Osteoblast (primary cell): ENCODE measurements at places on chromosomes 7 and 10.

DNA sequence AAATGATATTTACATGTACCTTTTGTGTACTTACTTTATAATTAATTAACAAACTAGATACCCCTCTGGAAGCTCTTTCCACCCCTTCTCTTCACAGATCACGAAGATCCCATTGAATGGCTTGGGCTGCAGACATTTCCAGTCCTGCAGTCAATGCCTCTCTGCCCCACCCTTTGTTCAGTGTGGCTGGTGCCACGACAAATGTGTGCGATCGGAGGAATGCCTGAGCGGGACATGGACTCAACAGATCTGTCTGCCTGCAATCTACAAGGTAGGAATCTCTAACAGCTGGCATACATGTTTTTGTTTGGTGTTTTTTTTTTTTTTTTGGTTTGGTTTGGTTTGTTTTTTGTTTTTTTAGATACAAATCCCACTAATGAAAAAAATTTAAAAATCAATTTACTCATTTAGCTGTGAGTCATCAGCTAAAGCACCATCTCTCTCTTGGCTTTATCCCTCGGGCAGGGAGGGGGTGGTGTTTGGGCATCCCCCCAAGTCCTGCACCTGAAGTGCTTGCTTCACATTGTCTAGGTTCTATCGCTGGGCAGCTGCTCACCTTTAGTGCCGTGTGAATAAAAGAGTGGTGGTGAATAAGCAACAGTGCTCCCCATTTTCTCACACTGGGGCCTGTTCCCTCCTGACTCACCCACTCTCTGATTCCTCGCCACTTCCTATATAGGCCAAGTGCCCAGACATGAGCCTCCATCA is 68.9 kb downstream of the MET start:
- DNase-seq: no peak

- no peak for DNase-seq
Observed at GRCh38 chr10:79488870-79489269, 23.5 kb upstream of the EIF5AL1 start.

DNA sequence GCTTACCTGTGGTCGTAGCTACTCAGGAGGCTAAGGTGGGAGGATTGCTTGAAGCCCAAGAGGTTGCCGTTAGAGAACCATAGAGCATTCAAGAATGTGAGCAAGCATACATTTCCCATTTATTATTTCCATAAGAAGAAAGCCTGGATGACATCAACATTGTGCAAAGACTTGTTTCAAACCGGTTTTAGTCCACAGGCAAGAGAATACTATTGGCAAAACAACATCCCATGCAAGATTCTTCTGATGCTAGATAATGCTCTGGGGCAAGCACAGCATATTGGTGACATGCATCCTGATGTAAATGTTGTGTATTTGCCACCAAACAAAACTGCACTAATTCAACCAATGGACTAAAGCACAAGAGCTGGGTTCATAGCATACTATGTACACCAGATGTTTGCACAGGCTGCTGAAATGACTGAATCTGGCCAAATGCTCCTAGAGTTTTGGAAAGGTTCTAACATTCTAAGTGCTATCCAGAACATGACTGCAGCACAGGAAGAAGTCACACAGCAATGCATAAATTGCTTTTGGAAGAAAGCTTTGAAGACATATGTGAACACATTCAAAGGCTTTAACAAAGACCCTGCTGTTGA is 42.6 kb downstream of the OTUD1 start:
- DNase-seq: no peak

DNA sequence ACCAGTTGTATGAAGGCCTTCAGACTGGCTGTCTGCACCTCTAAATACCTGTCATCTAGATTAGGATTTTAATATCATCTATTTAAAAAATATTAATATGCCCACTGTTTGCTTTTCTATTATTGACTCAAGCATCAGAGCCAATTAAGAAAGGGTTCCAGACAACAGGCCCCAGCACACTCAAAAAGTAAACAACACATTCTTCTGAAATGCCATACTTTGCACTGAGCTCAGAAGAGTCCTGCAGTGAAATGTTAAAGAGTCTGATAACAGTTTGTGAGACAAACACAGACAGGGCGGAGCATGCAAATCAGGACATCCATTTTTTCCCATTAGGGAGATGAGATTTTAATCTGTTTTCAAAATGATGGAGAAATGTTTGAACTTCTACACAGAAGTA is 45.9 kb upstream of the KLF6 start:
- DNase-seq: no peak

- DNase-seq: no peak
Observed at GRCh38 chr10:6757158-6757557, 177.1 kb upstream of the PRKCQ start.

GRCh38 chr10:27503498-27504006 is 552 bp upstream of the RAB18 start:
- DNase-seq: no peak

DNA sequence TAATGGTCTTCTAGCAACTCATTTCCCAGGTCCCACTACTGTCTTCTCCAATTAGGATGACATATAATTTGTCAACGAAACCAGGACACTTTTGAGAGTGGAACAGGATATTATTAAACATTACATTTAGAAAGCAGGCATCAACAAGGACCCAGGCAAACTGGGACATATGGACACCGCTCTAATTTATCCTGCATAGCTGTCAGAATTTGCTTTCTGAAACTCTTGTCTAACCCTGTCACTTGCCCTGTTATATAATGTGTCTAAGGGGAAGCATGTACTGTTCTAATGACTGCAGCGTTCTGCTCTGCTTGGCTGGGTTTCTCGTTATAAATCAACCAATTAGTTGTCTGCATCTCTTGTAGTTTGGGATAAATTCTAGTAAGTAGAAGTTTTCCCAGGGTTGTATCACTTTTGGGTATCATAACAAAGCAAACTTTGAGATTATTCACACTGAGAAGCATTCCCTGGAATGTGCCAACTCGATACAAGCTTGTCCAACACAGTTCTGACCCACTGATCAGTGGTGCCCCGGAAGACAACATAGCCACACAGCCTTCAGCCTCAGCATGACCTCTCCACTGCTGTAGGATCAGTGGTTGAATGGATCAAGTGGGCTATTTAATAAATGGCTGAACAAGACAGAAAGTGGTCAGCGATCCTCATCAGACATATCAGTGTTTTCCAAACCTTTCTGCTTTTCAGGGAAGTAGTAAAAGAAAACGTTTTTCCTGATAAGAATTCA is 228.1 kb downstream of the KIF20B start:
- DNase-seq: no peak

- DNase-seq: no peak
Observed at GRCh38 chr10:93378039-93378438, 104.1 kb downstream of the MYOF start.

- no peak for DNase-seq
Observed at GRCh38 chr7:48096273-48096672, 7.2 kb downstream of the UPP1 start.

GRCh38 chr7:101880282-101881054 is 63.0 kb downstream of the CUX1 start:
- no peak for DNase-seq

DNA sequence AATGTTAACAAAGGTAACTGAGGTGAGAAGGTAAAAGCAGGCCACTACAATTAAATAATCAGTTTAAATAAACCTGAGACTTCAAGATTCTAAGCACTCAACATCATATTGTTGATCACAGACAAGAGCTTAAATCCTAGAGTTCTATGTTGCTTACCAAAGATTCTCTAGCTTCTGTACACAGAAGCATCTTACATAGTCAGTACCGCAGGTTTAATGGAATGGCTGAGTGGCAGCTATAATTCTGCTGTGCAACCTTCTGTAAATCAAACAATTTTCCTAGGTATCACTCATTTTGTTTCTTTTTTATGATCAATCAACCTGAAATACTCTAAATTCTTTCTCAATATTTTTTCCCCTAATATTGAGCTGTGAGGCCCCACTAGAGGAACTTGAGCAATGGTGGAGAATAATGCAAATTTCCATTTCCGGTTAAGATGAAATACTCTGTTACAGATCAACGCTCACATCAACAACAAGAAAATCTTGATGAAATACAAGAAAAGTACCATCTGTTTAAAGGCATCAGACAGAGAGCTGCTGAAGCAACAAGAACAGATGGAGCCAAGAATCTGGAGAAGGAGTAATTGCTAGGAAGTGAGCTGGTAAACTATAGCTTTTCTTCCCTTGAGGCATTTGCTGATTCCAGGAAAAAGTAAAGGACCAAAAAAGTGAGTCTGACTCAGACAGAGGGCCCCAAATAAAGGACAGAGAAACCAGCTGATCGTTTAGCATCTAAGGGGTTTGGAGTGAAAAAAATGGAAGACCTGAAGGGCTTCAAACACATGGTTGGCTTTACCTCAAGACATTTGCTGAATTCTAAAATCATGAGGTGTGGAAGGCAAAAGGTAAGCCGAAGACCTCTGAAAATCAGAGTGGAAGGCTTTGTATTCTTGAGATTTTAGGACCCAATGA is 22.6 kb downstream of the PNPLA8 start:
- peak; percentile 13 for DNase-seq

DNA sequence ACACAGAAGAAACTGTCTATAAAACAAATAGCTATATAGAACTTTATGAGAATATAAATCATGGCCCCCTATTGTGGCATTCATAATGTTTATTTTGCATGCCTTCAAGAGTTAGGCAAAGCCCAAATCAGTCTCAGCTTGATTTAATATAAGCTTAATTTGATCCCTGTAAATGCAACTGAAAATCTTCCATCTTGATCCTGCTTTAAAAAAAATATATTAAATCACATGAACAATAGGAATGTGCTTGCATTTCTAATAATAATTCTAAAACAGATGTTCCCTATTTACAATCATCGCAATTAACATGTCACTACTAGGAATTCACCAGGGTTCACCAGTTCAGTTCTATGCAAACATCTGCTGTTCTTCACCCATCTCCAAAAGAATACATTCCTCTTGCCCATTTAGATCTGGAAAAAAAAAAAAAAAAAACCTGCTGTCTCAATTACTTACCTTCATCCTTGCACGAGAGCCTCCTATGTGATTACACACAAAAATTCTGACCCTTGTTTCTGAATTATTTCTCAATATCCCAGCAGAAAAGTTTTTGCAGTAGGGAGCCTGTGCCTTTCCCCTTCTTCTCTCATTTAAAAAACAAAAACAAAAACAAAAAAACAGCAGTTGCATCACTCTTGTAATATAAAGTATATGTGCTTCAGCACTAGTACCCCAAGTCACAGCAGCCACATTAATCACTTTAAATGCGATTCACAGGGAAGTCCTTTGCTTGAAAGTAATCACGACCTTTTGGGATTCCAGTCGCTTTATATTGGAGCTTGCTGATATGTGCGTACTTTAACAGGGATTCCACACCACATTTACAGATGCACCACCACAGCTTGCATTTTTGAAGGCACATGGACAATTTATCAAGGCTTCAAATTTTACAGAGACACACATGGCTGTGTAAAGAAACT is 194.8 kb upstream of the KMT2E start:
- no peak for DNase-seq

DNA sequence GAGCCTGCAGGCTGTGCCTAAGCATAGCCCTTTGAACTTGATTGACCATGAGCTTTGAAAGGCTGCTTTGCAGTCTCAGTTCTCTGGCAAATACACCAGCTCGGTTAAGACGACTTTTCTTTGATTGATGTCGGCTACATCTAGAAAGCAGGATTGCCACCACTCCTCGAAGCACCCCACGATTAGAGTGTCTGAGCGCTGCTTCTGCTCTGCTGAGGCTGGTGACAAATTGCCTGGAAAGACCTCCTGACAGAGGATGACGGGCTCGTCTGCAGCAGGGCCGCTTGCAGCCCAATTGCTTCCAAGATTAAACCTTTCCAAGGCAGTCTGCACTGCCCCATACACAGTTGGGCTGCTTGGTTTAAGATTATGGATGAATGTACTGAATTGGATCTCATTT is 182.0 kb downstream of the CUX1 start:
- DNase-seq: no peak

DNA sequence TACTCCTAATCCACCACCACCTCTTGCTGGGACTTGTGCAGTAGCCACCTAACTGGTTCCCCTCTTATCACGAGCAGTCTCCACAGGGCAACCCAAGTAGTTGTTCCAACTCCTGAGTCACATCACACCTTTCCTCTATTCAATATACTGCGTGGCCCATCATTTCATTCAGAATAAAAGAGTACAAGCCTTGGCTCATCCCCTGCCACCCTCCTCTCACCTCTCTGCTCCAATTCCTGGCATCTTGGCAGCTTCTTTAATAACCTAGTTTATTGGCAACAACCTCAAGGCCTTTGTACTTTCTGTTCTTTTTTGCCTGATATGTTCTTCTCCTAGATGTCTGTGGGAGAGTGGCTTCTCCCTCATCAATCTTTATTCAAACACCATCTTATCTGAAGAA is 199.4 kb downstream of the KIAA1217 start:
- DNase-seq: no peak

DNA sequence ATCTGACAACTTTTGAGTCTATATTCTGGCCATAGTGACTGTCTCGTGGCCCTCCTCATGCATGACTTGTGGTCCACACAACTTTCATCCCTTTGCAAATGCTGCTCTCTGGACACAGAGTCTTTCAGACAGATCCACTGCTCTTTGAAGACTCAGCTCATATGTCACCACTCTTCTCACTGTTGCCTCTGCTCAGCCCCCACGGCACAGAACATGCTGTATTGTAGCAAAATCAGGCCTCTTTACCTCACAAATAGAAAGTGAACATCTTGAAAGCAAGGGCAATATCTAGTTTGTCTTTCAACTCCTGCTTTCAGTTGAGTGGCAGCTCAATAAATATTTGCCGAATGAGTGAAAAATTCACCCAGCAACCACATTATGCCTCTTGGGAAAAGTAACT is 443.5 kb downstream of the NRG3 start:
- DNase-seq: no peak

DNA sequence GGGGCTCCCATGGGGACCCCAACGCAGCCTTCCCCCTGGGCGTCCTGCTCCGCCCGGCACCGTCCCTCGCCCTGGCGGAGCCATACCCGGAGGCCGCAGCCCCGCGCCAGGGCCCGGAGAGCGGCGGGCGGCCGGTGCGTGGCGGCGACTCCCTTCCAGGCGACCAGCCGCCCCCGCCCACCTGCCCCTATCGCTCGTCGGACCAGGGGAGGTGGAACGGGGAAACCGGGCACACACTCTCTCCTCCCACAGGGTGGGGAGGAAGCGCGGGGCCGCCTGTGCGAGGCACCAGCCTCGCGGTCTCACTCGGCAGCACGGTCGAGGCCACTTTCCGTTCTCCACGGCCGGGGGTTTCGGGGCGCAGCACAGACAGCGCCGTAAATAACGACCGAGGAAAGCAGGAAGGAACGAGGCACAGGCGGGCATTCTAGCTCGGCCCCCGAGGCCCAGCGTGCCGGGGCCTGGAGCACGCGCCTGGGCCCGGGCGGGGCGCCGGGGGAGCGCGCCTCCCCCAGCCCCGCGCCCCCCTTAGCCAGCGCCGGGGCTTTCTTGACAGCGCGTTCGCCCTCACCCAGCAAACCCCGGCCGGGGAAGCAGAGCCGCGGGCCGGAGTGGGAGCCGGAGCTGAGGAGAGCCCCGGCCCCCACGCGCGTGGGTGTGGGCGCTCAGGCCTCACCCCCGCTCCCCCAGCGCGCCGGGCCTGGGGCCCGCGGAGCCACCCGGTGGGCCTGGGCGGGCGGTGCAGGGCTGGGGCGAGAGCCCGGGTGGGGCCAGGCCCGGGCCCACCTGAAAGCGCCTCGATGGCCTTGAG is 936 bp downstream of the IGF2BP3 start:
- peak; percentile 87 for DNase-seq

GRCh38 chr7:27133409-27134231 is 3.1 kb upstream of the HOXA4 start:
- DNase-seq: peak; percentile 17
